Stimulated activated CD8-positive, alpha-beta memory T cell treated with anti-CD3 and anti-CD28 coated beads, Interleukin-12 subunit alpha, Interleukin-12 subunit beta, amount 100 ng/mL, for 1 hour (primary cell): ENCODE measurements at places on chromosomes 5 and 9.

DNA sequence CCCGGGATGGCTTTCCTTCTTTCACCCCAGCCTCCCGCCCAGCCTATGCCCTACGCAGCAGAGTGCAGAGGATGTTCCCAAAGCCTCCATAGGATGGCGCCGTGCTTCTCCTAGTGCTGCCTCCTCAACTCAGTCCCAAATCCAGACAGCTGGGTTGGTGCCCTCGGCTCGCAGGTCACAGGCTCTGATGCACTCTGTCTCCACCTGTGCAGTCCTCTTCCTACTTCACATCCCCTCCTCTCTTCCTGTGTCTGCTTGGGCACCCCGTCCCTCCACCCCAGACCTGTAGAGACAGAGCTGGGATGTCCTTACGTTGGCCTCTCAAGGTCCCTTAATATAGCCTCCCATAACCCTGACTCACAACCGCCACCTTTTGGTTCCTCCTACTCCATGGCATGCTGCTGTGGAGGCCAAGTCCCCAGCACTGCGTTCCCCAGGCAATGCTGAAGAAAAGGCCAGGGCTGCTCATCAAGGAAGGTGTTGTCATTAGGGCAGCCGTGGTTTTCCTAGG is 314.4 kb downstream of the GADD45G start:
- no peak for DNase-seq

DNA sequence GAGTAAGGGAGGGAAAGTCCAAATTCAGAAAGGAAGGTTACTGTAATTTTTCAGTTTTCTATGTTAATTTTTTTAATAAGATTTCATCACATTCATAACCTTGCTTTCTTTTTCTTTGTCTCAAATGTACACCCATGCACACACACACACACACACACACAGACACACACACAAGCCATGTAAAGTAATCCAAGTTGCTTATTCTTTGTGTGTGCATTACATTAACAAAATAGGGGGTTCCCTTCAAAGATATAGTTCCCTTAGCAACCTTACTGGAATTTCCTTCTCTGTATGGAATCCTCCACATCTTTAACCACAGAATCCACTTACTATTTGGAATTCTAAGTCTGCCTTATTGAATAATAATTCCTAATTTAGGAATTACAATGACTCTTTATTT is 32.7 kb downstream of the ZNF366 start:
- DNase-seq, result no peak

DNA sequence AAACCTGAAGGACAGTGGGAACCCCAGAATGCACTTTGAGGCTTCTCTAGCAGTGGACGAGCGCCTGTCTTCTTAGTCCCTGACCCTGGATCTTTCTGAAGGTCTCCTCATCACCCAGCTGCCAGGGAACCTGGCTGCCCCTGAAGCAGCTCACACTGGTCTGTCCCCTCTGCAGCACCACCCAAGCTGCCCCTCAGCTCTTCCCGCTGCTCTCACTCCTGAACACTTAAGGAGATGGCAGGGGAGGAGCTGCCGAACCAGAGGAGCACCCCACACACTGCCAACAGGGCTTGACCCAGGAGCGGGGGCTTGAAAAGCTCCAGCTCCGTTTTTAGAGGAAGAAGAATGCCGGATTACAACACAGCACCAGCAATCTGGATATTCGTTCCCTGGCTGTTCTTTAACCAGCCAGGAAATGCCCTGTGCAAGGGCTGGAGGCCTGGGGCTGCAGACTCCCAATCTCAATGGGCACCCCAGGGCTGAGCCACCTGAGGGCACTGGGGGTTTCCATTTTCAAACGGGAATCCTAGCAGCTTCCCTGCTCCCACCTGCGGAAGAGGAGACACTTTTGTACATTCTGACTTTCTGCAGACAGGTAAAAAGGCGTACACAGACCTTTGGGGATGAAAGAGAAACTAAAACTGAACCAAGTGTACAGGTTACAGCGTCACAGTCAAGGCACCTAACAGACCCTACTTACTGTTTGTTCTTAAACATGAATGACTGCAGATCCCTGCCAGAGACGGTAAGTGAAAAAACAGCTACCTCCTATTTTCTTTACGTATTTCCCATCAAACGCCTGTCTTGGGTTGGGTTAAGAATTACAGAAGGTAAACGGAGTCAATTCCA is 36.3 kb downstream of the GOLM1 start:
- DNase-seq, result no peak

GRCh38 chr5:177538876-177539275 is 15.5 kb downstream of the FAM193B start:
- no peak for DNase-seq

DNA sequence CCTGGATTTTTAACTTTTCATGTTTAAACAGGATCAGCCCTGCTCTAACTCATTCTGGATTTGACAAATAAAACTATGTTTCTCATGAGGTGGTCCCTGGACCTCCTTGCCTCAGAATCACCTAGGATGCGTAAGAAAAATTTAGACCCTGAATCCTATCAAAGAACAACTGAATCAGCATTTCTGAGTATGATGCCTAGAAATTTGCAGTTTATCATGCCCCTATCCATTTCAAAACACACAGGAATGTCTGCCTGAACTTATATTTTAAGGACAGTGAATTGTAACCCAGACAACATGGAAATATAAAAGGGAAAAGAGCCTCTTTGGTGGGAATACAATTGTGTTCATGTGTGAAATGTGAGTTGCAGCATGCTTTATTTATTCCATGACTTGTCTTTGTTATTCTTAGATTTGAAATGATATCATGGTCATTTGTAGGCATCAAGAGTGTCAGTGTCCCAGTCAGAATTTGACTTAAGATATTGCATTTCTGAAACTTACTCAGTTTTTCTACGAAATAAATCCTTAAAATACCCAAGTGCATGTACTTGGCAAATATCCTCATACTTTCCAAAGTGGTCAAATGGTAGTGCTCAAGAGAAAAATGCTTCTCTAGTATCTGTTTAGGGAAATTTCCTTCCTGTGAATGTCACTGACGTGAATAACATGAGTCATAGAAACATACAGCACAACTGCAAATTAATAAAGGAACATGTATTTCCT is 144.3 kb downstream of the GIN1 start:
- DNase-seq, result no peak
